ENCODE measurements at places on chromosomes 6 and 20.

DNA sequence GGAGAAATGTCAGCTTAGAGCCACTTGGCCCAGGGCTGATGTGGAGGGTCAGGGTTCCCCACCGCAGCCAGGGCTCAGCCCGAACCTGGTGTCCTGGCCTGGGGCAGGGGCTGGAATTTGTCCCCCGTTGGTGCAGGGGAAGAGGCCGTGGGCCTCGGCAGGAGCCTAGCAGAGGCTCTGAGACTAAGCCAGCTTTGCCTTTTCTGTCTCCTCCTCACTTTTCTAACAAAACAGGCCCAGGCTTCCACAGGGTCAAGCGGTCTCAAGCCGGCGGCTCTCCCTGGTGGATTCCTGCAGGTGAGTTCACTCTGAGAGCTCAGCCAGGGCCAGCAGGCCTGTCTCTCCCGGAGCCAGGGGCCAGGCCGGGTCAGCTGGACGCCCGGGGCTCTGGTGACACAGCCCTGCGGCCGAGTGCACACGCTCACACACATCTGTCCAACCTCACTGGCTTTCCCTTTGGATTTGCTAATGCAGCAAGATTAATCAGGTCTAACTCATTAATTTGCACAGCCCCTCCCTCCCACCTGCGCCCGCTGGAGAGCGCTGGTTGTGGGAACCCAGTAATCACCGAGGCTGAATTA is 2.9 kb upstream of the CHRNA4 start:
- DNase-seq = no peak

GRCh38 chr6:151488226-151488625 is 5.6 kb upstream of the CCDC170 start:
- DNase-seq = no peak

DNA sequence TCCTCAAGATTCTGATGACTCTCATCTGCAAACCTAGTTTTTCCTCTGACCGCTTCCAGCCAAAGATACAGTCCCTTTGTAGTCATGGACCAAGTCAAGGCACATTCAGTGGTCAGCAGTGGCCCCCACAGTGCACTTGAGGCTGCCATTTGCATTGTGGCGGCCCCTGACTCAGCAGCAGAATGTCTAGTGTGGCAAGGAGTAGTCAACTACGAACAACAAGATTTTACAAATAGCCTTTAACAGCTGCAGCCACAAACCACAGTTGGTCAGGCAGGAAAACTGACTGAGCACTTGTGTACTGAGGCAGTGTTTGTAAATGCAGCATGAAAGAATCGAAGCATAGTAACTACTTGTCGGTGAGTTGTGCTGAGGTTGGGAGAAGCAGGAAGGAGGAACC is 49.6 kb downstream of the SLC2A12 start:
- DNase-seq = no peak

- no peak for DNase-seq
Observed at GRCh38 chr6:103326760-103327757, 1532.7 kb downstream of the HACE1 start.

GRCh38 chr6:130252527-130253237 is 29.9 kb upstream of the SAMD3 start:
- DNase-seq = no peak

DNA sequence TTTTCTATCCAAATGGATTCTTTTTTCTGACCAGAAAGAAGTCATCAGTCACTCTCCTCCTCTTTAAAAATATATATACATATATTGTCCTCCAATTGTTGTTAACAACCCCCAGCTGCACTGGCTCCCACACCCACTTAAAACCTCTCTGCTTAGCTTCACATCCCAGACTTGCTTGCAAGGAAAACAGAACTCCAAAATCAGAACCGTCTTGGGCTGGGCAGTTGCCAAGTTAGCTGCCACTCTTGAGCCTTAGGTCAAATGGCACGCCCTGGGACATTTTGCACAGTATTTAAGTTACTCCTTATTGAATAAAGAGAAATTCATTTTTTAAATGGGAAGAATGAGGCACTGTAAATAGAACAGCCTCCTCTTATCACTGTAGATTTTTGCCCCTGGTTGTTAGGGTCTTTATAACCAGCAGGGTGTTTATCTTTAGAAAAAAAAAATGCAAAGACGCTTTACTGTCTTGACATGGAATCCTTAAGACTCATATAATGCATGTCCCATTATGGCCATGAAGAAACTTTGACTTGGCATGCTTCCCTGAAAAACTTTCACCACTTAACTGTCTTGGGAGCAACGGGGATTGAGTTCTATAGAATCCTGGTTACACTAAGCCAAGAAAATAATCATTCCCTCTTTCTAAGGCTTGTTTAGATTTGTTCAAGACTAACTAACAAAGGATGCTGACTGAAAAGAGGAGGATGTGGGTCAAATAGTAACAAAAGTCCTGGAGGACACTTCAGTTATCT is 204.5 kb downstream of the ISM1 start:
- no peak for DNase-seq

DNA sequence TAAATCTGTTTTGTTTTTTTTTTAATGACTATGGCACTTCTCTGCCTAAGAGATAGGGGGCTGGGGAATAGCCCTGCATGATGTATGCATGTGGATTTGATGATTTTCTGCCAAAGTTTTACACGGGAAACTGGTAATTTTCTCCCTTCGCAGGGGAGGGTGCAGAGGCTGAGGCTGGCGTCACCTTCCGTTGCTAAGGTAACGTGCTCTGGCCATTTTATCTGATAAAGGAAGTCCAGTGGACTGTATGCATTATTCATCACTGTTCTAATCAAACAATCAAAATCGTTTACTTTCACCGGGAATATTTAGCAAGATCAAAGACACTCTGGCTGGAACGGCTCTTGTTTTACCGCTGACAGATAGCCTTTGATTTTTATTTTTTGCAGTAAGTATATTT is 789 bp downstream of the PHACTR1 start:
- DNase-seq = no peak

GRCh38 chr20:63284544-63284949 is 8.4 kb upstream of the COL20A1 start:
- DNase-seq = no peak

DNA sequence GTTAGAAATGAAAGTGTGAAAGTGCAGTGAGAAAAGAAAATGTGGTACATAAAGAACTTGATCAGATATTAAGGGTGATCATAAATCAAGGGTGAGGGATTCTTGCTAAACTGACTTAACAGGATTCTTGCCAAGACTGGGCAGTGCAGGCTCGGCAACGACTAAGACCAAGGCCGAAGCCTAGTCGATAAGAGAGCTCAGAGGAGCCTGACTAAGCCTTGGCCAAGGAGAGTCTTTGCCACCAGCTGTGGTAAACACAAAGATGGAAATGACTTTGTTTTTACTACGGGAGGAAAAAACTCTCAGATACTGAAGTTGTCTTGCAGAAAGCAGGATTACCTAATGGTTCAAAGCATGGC is 196.6 kb downstream of the LY86 start:
- no peak for DNase-seq

GRCh38 chr6:111808493-111808892 is 64.8 kb downstream of the FYN start:
- no peak for DNase-seq

DNA sequence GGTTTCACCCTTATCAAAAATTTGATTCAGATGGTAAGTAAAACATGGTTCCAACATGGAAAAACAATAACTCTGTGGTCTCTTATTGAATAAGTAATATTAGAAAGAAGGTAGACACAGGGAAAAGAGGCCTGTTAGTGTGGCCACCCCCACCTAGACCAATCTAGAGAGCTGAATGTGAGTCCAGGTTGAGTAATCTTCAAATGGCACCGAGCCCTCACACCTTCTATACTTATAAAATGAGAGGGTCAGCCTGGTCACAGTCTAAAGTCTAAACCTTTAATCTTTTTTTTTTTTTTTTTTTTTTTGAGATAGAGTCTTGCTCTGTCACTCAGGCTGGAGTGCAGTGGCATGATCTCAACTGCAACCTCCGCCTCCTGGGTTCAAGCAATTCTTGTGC is 6.9 kb downstream of the FAM184A start:
- no peak for DNase-seq

Measured in WTC11 (cell line).